Placental pericyte (primary cell): ENCODE measurements at places on chromosomes 6 and 20. TPM values are rescaled to one million over a fixed set of nuclear protein-coding genes. Genes with fewer than 3 reads are reported as not detected.

The ENPP4 gene
- 0.22 and 1.1 TPM in 2 replicates for total RNA-seq

The ELOVL2 gene
- total RNA-seq, result 0.43 and 32.8 TPM in 2 replicates

The VGLL2 gene
- not detected in 2 replicates for total RNA-seq

The WFDC5 gene
- not detected in 2 replicates for total RNA-seq

The FOXP4 gene
- 9.9 and 10.1 TPM in 2 replicates for total RNA-seq

The PLCB4 gene
- total RNA-seq, result 2.2 and 5.0 TPM in 2 replicates

The CLPSL1 gene
- total RNA-seq, result not detected in 2 replicates

The TXLNB gene
- total RNA-seq, result under 0.01 and 0.29 TPM in 2 replicates

The ZC3H12D gene
- 0.14 and 0.22 TPM in 2 replicates for total RNA-seq
